ENCODE measurements at places on chromosomes 12 and 14.

DNA sequence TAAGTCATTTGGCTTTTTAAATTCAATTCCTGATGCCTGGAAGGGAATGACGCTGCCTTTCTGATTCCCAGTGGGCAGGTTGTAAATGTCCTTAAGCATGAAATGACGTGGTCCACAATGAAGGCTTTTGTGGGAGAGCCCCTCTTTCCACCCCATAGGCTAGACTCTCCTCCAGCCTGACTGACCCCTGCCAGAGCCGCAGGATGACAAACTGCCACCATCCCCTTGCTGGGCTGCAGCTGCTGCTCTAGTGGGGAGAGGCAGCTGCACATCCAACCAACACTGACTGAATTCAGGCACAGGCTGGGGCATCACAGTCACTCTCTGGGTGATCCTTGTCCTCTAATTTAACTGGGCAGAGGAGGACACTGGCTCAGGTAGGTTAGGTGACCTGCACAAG lies 6.3 kb downstream of the TSPAN11 start:
- DNase-seq: no peak

DNA sequence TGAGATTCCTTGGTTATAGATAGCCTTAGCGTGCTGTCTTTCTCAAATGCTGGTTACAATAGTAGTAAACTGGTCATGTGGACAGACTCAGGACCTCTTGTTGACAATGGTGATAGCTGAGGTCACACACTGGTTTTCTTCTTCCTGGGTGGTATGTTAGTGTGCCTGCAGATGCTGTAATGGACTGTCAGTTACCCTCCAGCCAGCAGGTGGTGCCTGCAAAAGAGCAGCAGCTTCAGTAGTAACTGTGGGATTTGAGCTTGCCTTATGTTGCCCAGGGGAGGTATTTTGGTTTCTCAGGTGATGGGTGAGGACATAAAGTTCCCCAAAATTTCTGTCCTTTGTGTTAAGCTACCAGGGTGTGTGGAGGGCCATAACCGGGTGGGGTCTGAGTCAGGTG lies 33.7 kb upstream of the SCAF11 start:
- no peak for DNase-seq

- DNase-seq: no peak
Measured at GRCh38 chr12:109612975-109613502, 39.4 kb downstream of the MVK start.

- DNase-seq: peak; percentile 23
Measured at GRCh38 chr12:11545484-11546330, 103.8 kb upstream of the ETV6 start.

DNA sequence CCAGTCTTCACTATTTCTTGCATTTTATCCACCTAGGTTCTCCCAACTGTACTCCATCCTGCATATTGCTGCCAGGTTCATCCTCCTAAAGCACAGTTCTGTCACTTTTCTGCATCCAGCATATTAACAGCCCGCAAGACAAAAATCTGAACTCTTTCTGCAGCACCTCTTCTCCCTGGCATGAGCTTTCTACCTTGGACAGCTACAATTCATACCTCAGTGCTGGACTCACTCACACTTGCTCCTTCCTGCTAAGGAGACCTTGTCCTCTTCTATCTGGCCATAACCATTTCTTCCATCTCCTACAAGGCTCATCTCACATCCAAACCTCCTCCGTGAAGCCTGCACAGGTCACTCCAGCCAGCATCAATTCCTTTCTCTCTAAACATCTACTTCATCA lies 170.1 kb upstream of the GRIP1 start:
- no peak for DNase-seq

DNA sequence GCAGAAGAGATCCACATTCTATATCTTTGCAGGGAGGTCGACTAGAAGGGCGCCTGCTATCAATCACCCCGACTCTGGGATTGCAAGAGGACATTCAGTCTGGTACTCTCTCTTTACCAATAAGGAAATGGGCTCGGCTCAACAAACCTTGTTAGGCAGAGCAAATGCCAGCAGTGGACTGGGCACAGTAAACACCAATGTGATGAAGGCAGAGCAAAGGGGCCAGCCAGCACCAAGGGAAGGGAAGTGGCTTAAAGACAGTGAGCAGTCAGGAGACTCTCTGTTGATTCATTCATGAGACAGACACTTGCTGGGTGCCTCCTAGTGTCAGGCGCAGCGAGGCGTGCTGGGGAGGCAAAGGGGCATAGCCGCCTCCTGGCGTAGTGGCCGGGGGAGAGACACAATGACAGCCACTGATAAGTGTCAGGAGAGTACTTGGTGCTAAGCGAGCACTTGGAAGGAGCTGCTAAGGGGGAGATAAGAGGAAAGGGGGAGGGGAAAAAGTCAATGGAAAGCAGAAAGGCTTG lies 34.1 kb downstream of the TMCC3 start:
- DNase-seq: no peak

DNA sequence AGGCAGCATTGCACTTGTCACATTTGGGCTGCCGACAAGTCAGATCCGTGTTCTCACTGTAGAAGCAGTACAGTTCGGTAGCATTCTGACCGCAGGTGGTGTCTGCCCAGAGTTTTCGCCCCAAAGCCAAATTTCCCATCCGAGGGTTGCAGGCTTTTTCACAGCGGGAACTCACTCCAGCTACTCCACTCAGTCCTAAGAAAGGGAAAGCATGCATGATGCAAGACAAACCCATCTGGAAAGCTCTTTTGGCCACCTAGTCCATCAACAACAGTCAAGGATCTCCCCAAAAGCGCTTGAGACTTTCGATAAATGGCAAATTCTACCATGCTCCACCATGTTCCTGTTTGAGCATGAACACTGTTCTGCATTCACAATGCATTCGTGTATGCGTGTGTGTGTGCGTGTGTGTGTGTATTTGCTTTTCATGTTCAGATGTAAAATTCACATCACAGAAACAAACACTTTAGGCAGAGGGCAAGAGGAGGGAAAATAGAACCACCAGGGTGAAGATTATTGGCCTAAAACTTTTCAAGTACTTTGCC lies 3.2 kb downstream of the NTN4 start:
- no peak for DNase-seq

- no peak for DNase-seq
Measured at GRCh38 chr12:111826316-111826715, 15.7 kb upstream of the MAPKAPK5 start.

GRCh38 chr14:52473557-52473956 lies 78.7 kb downstream of the TXNDC16 start:
- no peak for DNase-seq

DNA sequence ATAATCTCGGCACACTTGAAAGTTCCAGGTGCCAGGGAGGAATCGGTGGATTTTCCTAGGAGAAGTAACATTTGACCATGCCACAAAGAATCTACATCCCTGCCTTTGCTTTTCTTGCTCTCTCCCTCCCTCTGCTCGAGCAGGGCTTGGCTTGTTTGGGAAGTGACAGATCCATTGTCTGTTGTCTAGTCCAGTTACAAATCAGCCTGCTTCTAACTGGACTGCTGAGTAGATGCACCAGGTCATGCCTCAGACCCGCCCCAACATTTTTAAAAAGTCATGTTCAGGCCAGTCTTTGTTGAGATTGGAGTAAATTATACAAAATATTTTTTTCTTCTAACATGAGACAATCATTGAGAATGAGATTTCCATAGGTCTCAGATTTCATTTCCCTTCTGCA lies 153.4 kb downstream of the GCH1 start:
- no peak for DNase-seq

DNA sequence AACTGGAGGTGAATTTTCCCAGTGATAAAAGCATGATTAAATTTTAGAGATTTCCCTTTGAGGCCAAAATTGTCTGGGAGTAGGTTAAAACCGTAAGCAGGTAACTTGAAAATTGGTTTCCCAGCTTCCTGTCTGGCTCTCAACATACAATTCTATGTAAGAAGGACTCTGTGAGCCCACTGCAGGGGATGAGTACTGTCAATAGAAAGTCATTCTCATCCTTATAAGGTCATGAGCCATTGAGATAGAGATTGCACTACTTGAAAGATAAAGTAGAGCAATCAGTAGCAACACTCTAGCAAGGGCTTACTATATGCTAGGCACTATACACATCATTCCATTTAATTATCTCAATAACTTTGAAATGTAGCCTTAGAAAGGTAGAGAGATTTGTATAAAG lies 225.6 kb upstream of the HMGA2 start:
- DNase-seq: no peak

- no peak for DNase-seq
Measured at GRCh38 chr12:5375547-5376295, 56.2 kb upstream of the NTF3 start.

DNA sequence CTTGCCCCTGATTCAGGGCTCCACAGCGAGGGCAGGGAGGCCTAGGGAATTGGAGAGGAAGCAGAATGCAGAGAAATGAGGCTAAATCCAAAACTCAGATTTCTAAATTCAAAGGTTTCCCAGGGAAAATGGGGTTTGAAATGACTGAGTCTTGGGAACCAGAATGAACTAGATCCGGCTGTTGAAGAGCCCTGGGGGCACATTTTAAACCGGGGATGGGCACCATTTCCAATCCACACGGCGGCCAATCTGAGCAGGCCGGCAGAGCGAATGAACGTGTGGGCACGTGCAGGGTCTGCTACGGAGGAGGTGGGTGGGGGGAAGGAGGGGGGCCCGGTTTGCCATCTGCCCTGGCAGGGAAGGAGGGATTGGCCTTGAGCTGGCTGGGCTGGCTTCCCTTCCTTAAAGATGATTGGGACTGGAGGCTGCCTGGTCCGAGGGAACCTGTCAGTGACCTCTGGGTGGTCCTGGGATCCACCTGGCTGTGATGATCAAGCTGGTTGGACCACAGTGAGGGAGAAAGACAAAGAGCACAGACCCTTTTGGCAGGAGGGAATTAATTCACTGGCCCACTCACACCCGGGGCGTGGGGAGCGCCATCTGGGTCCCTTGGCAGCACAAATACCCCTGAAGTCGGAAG lies 161.0 kb downstream of the RBM19 start:
- no peak for DNase-seq

- no peak for DNase-seq
Measured at GRCh38 chr14:100048786-100049185, 16.4 kb upstream of the EVL start.

DNA sequence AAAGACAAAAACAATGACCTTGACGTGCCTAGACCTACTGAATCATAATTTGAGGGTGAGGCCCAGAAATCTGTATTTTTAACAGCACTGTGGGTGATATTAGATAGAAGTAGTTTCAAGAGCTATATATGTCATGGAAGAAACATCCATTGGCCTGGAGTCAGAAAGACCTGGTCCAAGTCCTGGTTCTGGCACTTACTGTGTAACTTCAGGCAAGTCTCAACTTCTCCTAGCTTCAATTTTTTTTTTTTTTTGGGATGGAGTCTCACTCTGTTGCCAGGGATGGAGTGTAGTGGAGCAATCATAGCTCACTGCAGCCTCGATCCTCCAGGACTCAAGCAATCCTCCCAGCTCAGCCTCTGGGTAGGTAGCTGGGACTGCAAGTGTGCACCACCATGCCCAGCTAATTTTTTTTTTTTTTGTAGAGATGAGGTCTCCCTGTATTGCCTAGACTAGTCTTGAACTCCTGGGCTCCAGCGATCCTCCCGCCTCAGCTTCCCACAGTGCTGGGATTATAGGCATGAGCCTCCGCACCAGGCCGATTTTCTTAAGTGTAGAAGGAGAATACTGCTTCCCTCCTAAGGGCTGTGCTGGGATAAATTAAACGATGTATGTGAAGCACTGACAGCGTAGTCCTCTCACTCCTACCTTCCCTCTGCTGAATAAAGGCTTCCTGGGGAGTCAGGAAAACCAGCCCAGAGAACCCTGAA lies 14.3 kb upstream of the GPX2 start:
- DNase-seq: no peak

DNA sequence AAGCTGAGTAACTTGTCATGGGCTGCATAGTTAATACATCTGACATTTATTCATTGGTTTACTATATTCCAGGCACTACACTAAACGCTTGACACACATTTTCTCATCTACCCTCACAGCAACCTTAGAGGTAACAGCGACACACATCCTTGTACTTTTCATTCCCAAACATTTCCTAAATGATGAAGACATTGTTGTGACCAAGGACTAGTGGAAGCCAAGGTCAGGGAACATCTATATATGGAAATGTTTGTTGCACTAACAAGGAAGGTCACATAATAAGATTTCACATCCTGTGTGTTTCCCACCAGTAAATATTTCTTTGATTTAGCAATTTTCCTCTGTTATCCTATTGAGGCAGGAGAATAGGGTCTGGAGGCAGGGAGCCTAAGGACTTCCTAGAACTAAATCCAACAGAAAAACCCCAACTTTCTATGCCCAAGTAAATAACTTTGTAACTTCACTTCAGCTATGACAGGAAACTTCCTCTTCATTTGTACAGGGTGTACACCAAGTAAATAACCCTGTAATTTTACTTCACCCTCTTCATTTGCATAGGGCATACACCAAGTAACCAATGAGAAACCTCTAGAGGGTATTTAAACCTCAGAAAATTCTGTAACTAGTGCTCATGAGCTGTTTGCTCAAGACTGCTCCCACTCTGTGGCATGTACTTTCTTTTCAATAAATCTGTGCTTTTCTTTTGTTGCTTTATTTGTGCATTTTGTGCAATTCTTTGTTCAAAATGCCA lies 48.4 kb downstream of the ZNF641 start:
- DNase-seq: no peak

Data from central memory CD8-positive, alpha-beta T cell (primary cell).